Mesenchymal stem cell (in vitro differentiated cells and primary cell): ENCODE measurements at places on chromosomes 11 and 22.

GRCh38 chr22:50597097-50597496 lies 3.5 kb upstream of the MAPK8IP2 start:
- no peak for DNase-seq

DNA sequence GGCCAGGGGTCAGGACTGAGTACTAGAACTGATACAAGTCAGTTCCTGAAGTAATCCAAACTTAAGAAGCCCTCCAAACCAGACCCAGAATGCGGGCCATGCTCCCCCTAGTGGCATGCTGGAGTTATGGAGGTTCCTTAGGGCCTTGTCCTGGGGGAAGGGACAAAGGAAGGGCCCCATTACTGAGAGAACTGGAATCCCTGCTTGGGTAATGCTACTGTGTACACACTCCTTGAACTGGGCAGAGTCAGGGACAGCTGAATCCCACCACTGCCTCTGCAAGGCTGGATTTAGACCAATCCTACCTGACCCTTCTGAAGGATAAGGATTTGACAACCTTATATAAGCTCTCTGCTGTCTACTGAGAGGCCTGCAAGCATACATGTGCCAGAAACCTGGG lies 97.3 kb upstream of the AKIP1 start:
- peak; percentile 92 for DNase-seq

DNA sequence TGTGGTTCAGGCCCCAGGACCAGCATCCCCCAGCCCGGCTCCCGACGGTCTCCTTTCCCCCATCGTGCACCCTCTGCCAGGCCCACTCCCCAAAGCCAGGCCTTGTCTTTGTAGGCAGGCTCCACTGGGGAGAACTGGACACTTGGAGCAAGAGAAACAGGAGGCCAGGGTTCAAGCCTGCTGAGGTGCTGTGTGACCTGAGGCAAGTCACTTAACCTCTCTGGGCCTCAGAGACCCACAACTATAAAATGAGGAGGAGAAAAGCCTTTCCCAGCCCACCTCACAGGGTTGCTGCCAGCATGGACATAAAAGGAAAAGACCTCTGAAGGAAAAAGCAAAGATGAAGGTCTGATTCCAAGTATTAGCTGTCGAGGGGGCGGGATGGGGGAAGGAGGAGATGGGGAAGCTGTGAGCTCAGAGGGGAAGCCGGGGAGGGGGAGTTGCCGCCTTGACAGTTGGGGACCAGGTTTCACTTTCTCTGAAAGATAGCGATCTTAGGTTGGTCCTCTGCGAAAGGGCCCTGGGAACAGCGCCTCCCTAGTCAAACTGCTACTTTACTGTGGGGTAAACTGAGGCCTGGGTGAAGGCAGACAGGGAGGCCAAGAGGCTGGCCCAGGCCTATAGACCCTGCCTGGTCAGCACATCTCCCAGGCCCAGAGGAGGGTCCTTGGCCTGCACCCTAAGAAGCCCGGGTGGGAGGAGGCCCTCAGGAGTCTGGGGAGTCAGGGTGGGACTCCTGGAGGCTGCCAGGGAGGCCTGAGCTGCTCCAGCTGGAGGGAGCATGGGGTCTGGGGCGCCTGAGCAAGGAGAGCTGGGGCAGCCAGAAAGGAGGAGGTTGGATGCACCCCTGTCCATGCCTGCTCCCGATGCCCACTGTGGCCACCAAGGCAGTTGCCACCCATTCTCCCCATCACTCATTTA lies 991 bp upstream of the OSM start:
- DNase-seq, result no peak

DNA sequence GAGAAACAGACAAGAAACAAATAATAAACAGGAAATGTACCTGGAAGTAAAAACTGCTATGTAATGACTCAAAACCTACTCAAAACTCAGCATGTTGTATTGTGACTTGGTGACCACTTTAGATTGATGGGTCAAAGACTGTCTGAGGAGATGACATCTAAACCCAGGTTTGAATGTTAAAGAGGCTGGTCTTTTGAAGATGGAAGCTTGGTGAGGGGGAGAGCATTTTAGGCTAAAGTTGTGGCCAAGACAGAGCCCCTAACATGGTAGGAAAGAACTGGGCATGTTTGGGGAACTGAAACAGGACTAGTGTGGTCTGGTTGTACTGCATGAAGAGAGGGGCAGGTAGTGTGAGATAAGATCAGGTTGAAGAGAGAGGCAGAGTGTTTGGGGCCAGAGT lies 85.3 kb upstream of the MYO18B start:
- no peak for DNase-seq

DNA sequence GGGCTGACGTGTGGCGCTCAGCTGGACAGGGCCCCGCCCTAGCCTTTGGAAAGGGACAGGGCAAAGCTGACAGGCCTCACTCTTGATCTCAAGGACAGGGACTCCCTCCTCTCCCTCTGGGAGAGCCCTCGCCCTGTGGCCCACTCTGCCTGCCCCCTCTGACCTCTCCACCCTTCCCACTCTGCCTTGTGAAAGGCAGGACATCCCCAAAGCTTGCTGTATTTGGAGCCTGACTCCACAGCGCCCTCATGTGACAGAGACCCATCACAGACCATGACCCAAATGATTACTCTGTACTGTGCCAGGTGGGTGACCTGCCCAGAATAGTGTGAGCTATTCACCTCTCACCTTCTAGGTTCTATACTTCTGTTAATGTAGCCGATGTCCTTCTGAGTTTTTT lies 18.8 kb downstream of the P2RY2 start:
- peak; percentile 53 for DNase-seq

- DNase-seq, result no peak
These were observed 11.9 kb downstream of the VSIG10L2 start for GRCh38 chr11:125957618-125958332.

DNA sequence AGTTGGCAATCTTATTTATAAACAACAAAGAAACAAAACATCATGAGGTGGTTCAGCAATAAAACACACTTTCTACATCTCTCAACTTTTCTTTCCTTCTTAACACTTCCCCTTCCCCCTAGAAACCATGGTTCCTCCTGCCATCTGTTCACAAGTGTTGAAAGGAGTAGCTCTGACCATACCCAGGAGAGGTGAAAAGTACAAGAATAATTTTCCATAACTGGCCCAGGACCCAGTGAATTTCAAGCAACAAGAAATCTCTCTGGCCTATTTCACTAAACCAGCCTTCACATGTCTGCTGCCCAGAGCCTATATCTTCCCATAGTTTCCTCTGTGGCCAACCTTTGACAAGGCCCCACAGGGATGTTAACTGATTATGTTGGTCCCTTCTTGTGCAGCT lies 98.2 kb upstream of the CEP126 start:
- DNase-seq, result no peak

- peak; percentile 29 for DNase-seq
These were observed 41.8 kb upstream of the AMPD3 start for GRCh38 chr11:10413268-10413667.

DNA sequence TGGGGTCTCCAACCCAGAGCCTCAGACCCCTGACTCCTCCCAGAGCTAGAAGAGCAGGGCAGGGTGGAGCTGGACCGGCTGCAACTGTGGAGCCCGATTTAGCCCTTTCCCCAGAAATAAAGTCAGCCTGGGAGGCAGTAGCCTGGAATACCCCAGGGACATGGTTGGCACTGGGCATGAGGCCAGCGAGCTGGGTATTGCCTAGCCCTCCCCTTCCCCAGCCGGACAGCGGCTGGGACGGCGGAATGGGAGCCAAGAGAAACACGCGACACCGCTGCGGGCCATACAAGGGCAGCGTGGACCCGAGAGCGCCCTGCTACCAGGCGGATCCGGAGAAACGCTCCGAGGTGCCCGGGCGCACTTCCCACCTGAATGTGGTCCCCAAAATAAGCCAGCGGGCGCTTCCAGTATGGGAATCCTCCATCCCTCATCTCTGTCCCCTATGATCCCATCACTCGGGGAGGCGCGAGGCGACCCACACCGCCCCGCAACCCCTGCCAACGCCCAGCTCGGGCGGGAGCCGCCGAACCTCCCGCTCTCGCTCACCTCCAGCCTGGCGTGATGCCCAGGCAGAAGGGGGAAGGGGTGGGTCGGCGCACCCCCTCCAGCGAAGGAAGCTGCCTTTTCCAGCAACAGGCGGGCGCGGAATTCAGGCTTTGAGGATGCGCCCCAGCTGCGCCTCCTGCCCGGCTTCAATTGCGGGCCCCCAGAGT lies 758 bp downstream of the MCAM start:
- DNase-seq, result peak; percentile 32

DNA sequence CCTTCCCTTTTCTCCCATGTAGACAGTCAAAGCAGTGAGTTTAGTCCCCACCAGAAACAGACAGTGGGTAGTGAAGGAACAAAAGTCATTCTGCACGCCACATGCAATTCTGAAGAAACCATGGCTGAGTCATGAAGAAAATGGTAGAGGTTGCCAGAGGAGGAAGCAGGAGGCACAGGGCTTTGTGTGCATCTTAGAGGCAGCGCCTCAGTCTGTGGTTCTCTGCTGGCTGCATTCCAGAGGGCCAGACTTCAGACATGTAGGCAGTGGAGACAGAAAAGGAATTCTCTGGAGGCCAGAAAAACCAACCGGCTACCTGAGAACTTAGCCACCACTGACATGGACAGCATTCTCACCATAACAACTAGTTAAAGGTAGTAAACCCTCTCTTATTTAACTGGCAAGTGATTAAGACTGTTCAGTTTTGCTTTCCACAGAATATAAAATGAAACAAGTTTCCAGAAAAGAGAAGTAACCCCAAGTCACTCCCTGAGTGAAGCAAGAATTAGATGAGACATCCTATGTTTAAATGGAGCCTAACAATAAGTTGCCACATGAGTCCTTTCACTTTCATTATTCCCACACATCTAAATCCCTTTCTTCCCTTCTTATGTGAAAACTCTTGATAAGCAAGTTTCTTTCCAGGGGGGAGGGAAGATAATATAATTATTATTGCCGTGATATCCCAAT lies 556.1 kb downstream of the SOX6 start:
- DNase-seq, result peak; percentile 86

- DNase-seq, result no peak
These were observed 12.5 kb upstream of the POU2AF1 start for GRCh38 chr11:111391328-111392124.

DNA sequence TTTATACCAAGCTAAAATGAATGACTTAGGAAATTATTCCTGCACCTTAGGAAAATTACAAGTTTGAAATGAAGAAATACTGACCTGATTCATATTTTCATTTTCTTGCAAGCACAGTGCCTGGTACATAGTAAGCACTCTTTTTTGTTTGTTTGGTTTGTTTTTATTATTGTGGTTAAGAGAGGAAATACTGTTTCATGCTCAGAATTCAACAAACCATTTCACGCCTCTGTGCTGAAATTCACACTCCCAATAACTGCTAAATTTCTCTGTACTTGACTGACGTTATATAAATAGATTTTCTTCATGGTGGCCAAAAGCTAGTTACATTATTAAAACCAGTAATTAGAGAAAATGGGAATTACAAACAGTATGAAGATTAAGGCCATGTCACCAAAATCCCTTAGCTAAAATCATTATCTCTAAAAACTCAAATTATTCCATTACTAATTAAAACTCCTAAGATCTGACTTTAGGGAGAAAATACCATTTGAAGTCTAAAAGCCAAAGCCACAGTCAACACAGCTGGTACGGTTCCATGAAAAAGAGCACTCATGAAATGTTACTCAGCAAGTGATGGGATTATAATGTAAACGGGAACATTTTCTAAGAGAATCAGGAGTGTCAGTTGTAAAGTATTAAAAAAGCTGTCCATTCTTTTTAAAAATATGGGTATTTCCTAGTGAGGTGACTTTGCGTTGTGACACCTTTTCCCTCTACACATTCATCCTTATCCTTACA lies 77.8 kb upstream of the DDI1 start:
- no peak for DNase-seq

DNA sequence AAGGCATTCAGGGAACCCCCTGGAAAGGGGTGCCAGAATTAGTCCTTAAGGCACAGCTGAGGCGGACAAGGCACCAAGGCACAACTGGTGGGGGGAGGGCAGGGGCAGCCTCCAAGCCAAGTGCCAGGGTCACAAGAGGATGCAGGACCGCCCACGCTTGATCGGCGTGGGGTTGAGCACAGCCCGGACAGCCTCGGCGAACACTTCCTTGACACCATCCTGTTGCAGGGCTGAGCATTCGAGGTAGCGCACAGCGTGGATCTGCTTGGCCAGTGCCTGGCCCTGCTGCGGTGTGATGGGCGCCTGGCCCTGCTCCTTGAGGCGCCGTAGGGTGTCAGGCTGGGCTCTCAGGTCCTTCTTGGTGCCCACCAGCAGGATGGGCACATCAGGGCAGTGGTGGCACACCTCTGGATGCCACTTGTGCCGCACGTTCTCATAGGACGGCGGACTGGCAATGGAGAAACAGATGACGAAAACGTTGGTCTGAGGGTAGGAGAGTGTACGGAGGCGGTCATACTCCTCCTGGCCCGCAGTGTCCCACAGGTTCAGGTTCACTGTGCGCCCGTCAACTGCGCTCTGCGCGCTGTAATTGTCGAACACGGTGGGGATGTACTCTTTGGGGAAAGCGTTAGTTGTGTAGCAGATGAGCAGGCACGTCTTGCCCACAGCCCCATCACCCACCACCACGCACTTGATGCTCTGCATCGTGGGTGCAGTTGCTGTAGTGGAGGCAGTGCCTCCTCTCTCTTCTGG lies 13.1 kb downstream of the RHOG start:
- DNase-seq, result no peak

- DNase-seq, result peak; percentile 5
These were observed 11.4 kb upstream of the SEC14L3 start for GRCh38 chr22:30483169-30483568.

GRCh38 chr11:118287006-118287405 lies 17.5 kb upstream of the CD3E start:
- no peak for DNase-seq

DNA sequence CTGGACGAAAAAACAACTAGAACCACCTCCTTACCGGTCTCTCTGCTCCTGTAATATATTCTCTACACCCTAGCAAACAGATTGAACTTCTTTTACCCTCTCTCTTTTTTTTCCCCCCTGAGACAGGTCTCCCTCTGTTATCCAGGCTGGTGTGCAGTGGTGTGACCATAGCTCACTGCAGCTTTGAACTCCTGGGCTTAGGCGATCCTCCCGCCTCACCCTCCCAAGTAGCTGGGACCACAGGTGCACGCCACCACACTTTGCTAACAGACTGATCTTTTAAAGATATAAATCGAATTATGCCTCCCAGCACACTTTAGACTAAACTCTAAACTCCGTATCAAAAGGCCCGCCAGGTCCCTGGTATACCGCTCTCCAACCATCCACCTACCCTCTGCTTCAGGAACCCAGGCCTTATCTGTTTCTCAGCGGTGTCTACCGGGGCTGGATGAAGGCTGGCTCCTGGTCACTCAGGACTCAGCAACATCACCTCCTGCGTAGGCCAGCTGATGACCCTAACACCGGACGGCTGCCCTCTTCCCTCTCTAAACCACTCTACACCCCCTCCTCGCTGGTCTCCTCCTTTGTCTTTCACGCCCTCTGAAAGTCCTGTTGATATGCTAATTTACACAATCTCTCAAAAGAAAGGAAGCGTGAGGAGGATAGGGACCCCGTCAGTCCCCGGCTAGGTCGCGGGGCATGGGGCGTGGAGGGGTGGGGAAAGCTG lies 745 bp downstream of the C22orf39 start:
- DNase-seq, result peak; percentile 22
